ENCODE measurements at places on chromosomes 7 and 10.

GRCh38 chr10:16436367-16436757 lies 448 bp upstream of the PTER start:
- DNase-seq, result no peak

- no peak for DNase-seq
These were observed 52.3 kb upstream of the TRIM24 start for GRCh38 chr7:138407792-138408191.

DNA sequence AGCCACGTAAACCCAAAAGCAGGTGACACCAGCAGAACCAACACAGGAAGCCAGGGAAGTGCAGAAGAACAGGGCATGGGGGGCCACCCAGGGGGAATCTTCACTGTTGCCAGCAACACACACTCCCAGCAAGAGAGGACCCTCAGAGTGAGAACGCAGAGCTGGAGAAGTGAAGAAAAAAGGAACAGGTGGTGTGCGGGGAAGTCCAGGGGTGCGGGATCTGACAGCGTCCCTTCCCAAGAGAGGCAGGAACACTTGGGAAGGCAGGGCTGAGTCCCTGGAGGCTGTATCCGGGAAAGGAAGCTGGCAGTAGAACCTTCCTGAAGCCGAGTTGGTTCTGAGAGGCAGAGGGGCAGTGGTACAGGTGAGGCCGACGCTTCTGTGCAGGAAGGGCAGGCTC lies 27.7 kb downstream of the AGAP4 start:
- no peak for DNase-seq

- DNase-seq, result no peak
These were observed 166.8 kb downstream of the MTERF1 start for GRCh38 chr7:91713669-91714068.

DNA sequence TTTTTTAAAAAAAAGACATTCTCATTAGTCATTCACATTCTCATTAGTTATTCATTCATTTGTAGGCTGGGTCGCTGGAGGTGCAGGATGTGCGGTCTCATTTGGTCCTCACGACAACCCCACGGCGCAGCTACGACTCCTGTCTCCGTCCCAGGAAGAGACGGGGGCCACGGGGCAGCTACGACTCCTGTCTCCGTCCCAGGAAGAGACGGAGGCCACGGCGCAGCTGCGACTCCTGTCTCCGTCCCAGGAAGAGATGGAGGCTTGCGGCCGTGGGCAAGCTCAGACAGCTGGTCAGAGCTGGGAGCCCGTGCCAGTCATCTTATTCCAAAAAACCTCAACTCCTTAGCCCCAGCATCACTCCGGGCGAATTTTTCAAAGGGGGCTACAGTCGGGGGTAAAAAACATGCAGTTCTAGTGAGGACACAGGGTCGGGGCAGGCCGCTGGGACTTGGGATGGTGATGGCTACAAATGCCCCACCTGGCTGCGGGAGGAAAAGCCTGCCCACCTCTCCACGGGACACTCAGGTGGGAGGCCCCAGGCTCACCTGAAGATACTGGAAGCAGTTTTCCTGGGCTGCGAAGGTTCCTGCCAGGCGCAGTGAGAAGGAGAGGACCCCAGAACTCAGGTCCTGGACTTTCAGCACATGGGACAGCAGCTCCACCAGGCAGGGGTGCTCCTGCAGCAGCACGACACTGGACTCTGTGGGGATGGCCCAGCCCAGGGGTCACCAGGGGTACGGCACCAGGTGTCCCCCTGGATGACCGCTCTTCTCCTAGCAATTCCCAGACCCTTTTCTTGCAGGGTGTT lies 8.3 kb downstream of the BRAT1 start:
- DNase-seq, result no peak

GRCh38 chr7:134505856-134506255 lies 21.5 kb upstream of the AKR1B10 start:
- DNase-seq, result no peak

DNA sequence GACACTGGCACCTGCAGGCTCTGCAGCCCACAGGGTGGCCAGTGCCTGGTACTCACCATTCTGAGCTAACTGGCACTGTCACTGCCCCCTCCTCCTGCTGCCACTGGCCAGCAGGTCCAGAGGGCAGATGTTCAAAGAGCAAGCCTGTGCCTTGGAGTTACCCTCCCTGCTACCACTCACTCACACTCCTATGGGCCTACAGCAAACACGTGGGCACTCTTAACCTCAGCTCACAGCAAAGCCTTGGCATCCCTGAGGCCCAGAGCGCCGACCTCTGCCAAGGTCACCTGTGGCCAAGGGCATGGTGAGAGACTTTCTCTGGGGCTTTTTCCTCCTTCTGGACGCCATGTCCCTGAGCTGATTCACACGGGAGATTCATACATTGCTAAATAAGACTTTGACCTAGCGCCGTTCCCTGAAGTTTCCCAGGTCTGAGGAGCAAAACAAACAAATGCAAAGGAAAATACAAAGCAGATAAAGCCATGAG lies 270.0 kb upstream of the PPP2R2D start:
- DNase-seq, result no peak

GRCh38 chr7:32379510-32380112 lies 110.6 kb downstream of the LSM5 start:
- DNase-seq, result no peak

DNA sequence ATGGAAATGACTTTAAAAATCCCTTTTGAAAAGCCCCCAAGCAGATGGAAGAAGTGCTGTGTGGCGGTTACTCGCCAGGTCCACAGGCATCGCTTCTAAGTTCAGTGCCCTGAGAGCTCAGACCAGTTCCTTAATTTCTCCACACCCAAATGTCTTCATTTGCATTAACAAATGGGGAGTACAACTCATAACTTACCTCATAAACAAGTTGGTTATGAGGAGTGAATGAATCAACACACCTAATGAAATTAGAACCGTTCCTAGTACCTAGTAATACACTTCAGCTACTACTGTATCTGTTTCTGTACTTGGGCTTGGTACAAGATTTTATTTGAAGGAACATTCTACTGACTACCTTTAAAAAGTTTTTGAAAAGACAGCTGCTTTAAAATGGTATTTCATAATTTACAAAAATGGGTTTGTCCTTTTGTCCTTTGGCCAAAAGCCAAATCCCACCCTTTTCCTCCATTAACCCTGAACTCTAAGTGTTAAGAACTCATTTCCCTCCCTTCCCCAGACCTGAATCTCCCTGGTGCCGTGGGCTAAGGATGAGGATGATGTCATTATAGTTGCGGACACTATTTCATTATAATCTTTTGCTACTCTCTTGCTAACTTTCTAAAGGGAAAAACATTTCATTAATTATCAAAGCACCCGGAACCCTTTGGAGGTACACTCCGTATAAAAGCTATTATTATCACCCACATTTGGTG lies 221.5 kb upstream of the CELF2 start:
- peak; percentile 65 for DNase-seq

GRCh38 chr10:108765794-108766193 lies 1157.5 kb downstream of the XPNPEP1 start:
- no peak for DNase-seq

GRCh38 chr10:23981520-23982309 lies 227.2 kb upstream of the KIAA1217 start:
- no peak for DNase-seq

- no peak for DNase-seq
These were observed 57.3 kb downstream of the INPP5F start for GRCh38 chr10:119782981-119783664.

Data from EL (cell line).